ENCODE measurements at places on chromosomes 1 and 21.

- DNase-seq, result no peak
These were observed 98.2 kb upstream of the LMO4 start for GRCh38 chr1:87230501-87230900.

GRCh38 chr1:212545941-212546635 is 62.5 kb upstream of the ATF3 start:
- DNase-seq, result no peak

DNA sequence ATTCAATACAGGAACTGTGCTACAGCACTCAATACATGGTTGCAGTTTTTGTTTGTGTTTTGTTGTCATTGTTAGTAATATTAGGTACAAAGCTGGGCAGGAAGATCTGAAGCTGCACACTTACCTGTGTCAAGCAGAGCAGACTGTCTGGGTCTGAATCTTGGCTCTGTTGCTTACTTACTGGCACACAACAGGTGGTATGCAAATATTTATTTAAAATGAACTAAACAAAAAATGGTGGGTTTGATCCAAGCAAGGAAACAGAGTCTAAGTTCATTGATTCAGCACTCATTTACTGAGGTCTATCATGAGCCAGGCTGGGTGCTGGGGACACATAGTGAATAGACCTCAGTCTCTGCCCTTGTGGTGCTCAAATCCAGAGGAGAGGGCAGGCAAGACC is 230.4 kb downstream of the OMA1 start:
- DNase-seq, result no peak

DNA sequence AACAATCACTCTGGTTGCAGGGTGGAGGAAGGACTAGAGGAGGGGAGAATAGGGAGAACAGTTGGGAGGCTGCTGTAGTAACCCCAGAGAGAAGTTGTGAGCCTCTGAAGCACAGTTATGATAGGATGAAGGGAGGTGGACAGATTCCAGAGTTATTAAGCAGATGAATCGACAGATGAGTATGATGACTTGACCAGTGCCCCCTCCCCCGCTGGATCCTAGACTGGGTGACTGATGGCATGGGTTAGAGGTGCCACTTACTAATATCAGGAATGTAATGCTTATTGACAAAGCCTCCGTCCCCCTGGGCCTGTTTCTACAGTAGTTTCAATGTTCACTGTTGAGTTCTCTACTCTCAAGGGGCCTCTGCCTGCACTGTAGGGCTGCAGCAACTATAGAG is 14.0 kb upstream of the TIPRL start:
- no peak for DNase-seq

- DNase-seq, result no peak
These were observed 9.9 kb downstream of the PSMB2 start for GRCh38 chr1:35631396-35631795.

GRCh38 chr1:1302951-1303509 is 4.7 kb downstream of the ACAP3 start:
- no peak for DNase-seq

Data from activated CD4-positive, alpha-beta T cell treated with anti-CD3 and anti-CD28 coated beads, Interleukin-2, Interleukin-6, amounts not matched to agents 100 ng/mL and 50 ng/mL, durations not matched to agents 16 hours and 8 hours (primary cell).